ENCODE measurements at places on chromosomes 3 and 15.

DNA sequence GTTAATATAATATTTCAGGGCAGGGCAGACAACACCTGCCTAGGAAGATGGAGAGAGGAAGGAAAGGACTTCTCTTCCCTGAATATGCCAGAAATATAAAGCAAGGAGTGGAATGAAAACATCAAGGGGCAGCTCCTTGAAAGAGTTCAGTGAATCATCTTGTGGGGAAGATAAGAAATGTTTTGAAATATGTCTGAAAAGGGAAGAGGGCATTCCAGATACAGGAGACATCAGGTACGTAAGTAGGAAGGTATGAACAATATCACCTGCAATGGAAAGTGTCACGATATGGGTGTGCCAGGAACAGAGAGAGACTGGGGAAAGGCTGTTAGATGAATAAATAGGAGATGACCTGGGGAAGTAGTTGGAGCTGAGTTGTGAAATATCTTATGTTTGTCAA lies 75.8 kb upstream of the WDR72 start:
- no peak for DNase-seq

GRCh38 chr3:153042088-153042487 lies 119.9 kb upstream of the RAP2B start:
- DNase-seq, result no peak

- DNase-seq, result no peak
Measured at GRCh38 chr3:179247289-179248015, 3.5 kb downstream of the KCNMB3 start.

- DNase-seq, result no peak
Measured at GRCh38 chr3:64332459-64333350, 107.4 kb upstream of the PRICKLE2 start.

DNA sequence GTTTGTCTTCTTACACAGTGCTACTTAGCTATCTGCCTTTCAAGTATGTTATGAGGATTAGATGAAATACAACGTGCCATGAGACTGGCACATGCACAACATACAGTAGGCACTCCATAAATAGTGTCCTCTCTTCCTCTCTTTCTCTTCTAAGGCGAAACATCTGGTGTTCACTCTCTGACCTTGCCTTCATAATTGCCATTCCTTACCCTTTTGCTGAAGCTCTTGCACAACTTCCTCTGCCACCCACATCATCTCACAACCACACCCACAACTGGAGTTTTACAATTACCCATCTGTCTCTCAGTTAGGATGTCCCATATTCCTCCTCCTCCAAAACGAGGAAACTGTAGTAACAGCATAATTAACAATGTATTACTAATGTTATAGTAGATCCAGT lies 26.4 kb upstream of the ACP3 start:
- DNase-seq, result no peak

DNA sequence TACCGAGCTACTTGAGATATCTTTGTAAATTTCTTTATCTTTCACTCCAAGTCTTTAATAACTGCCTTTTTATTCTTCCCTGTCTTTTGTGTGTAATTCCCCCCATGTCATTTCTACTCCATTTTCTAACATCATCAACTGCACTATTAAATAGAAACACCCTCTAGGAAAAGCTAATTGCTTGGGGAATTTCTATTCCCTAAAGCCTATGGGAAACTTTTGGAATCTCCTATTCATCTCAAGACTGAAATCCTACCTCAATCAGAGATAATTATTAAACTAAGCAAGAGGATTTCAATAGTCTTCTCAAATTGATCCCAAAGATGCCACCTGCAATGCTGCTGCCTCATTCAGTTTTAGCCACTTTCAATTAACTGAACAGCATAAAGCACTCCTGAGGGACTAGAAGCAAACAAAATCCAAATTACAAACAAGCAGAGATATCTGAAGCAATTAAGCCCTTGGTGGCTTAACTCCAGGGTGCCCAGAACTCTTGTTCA lies 598.7 kb downstream of the IGSF11 start:
- DNase-seq, result no peak

DNA sequence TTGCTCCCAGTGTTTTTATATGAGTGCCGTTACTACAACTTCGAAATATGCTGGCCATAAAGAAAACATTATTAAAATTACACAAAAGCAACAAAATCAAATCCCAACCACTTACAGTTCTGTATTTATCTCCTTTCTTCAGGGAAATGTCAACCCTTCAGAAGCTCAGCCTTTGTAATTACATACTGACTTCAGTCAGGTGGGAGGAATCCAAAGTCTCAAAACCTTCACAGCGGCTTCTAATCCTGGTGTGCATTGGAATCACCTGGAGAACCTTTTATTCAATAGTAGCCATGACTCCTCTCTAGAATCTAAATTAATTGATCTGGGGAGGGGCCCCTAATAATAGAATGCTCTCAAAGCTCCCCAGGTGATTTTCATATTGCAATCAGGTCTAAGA lies 463.7 kb upstream of the ARHGEF26 start:
- DNase-seq, result no peak

DNA sequence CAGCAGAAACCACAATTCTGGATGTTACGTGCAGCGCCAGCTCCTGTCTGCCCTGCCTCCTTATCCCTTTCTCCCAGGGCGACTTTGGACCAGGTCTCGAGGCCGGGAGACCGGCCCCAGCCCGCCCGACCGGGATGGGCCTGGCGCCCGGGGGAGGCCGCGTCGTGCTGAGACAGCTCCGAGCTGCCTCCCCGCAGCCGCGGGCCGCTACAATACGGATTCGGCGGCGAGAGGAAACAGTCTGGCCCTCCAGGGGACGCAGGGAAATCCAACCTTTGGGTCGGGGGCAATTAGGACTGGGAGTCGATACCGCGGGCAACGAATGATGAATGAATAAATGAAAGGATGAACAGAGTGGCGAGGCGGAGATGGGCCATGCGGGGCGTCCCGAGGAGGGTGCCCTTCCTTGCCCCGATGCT lies 537 bp downstream of the GRAMD2A start:
- no peak for DNase-seq

- DNase-seq, result no peak
Measured at GRCh38 chr3:171636666-171637065, 173.6 kb downstream of the PLD1 start.

DNA sequence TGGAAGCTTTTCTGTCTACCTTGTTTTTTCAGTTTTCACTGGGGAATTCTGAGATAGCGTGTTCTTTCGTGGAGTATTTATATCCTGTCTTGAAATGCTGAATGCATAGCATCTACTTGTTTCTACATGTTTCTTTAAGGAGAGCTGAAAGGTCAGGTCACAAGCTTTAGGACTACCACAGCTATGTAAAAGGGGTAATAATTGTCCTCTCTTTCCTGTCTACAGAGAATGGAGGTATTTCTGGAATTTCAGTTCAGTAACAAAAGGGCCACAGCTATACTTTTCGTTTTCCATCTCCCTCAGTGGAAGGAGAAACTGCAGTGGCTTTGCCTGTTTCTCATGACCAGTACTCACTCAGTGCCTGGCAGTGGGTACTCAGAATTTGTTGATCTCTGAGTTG lies 4.7 kb downstream of the INAFM2 start:
- no peak for DNase-seq
